Activated naive CD8-positive, alpha-beta T cell treated with anti-CD3 and anti-CD28 coated beads, Interleukin-2, amount 50 U/mL, for 24 hours (primary cell): ENCODE measurements at places on chromosomes 7 and 10.

- H3K27me3 ChIP-seq, result no peaks in the 10 kb centered on the region
- H3K27ac ChIP-seq, result no peak overlapping the region
- no peak for DNase-seq
- no peak overlapping the region for H3K4me3 ChIP-seq
- peaks cover 3% of the 10 kb centered on the region for H3K36me3 ChIP-seq
Observed at GRCh38 chr10:11525503-11525902, 85.9 kb downstream of the USP6NL start.

GRCh38 chr10:11906714-11907113 lies 83.6 kb downstream of the PROSER2 start:
- no peaks in the 10 kb centered on the region for H3K27me3 ChIP-seq
- peaks cover 2% of the 10 kb centered on the region for H3K4me1 ChIP-seq
- no peak overlapping the region for H3K27ac ChIP-seq
- no peak overlapping the region for H3K4me3 ChIP-seq

DNA sequence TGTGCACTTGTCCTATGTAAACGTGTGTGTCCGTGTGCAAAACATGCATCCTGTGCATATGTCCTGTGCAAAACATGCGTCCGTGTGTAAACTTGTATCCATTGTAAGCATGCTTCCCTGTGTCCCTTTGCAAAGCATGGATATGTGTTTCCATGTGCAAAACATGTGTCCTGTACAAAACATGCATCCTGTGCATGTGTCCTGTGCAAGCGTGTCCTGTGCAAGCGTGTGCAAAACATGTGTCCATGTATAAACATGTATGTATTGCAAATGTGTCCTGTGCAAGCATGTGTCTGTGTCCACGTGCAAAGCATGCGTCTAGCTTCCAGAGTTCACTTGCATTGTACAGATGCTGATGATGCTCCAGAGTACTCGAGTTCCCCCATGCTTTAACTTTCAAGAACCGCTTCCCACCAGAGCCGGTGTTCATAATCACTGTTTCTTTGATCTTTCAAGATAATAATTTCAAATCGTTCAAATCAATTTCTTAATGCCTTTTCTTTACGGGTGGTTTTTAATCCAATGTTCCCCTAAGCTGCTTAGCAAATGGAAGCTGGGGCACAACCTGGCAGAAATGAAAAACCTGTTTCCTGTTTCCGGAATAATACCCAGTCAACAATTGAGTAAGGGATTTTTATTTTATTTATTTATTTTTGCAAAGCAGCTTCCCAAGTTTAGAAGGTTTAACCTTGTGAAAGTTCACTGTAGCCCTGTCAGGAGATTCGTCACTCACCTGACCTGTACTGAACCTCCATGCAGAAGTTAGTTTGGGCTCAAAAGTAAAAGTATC lies 641 bp upstream of the ASB13 start:
- H3K4me1 ChIP-seq, result peaks cover 15% of the 10 kb centered on the region
- H3K4me3 ChIP-seq, result peak overlapping the region; percentile 85
- no peaks in the 10 kb centered on the region for H3K36me3 ChIP-seq
- no peak for DNase-seq

- H3K4me1 ChIP-seq, result peaks cover 5% of the 10 kb centered on the region
- H3K36me3 ChIP-seq, result no peaks in the 10 kb centered on the region
- peaks cover 9% of the 10 kb centered on the region for H3K27me3 ChIP-seq
- no peak overlapping the region for H3K4me3 ChIP-seq
- no peak for DNase-seq
- H3K27ac ChIP-seq, result no peak overlapping the region
Observed at GRCh38 chr7:137768366-137768765, 78.4 kb downstream of the DGKI start.

- H3K27me3 ChIP-seq, result no peaks in the 10 kb centered on the region
- DNase-seq, result peak; percentile 12
- no peaks in the 10 kb centered on the region for H3K4me1 ChIP-seq
Observed at GRCh38 chr10:112565434-112566053, 118.5 kb downstream of the VTI1A start.

GRCh38 chr7:55019191-55019690 lies 424 bp downstream of the EGFR start:
- DNase-seq, result no peak
- peaks cover 52% of the 10 kb centered on the region for H3K27me3 ChIP-seq
- no peaks in the 10 kb centered on the region for H3K36me3 ChIP-seq
- no peaks in the 10 kb centered on the region for H3K4me1 ChIP-seq
- H3K4me3 ChIP-seq, result no peak overlapping the region

DNA sequence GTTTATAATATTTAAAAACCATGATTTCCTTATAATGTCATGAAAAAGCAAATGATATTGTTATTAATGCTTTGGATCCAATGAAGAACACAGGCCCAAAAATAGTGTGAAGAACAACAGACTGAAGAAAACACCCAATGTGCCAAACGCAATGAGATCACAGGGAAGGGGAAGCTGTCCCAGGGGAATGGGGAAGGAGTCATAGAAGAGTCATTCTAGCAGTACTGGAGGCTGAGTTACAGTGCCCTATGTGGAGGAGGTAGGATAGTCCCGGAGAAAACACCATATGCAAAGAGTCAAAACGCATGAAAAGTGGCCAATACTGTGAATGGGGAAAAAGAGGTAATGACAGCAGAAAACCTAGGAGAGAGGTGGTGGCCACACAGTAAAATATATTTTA lies 50.9 kb downstream of the TPK1 start:
- no peak overlapping the region for H3K27ac ChIP-seq
- H3K36me3 ChIP-seq, result no peaks in the 10 kb centered on the region
- no peak for DNase-seq
- H3K4me1 ChIP-seq, result peaks cover 9% of the 10 kb centered on the region
- H3K4me3 ChIP-seq, result no peak overlapping the region
- no peaks in the 10 kb centered on the region for H3K27me3 ChIP-seq

GRCh38 chr10:114711869-114712250 lies 53.8 kb upstream of the ABLIM1 start:
- no peaks in the 10 kb centered on the region for H3K4me1 ChIP-seq
- no peaks in the 10 kb centered on the region for H3K36me3 ChIP-seq
- H3K27ac ChIP-seq, result no peak overlapping the region
- DNase-seq, result no peak
- peaks cover 17% of the 10 kb centered on the region for H3K27me3 ChIP-seq

DNA sequence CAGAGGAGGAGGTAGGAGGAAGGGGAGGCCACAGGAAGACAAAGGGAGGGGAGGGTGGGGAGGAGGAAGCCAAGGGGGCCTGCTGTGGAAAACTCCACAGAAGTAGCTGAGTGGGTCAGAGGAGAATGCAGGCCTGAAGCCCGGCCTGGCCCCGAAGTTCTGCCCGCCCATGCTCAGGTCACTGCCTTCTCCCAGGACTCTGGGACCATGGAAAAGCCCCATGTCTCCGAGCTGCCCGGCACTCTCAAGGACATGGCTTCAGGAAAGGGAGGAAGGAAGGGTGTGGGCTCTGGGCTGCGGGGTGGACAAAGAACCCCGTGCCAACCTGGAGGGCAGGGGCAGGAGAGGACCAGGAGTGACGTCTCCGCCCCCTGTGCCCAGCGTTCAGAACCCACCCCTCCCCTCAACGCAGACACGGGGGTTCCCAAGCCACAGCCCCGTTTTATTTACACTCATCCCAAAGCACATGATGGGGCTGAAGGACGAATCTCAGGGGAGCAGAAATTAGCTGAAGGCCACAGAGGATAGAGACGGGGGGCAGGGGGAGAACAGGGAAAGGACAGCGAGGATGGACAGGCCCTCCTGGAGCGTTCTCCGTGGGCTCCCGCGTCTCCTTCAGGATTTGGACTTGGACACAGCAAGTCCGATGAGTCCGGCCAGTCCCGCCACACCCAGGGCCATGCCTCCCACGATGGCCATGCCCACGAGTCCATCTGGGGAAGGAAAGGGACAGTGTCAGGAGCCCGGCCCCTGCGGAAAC lies 1.8 kb upstream of the CLDN15 start:
- peaks cover 17% of the 10 kb centered on the region for H3K4me1 ChIP-seq
- no peak for DNase-seq
- no peak overlapping the region for H3K4me3 ChIP-seq
- no peak overlapping the region for H3K27ac ChIP-seq

GRCh38 chr7:80216996-80217842 lies 82.6 kb downstream of the GNAI1 start:
- H3K4me1 ChIP-seq, result peaks cover 11% of the 10 kb centered on the region
- H3K27me3 ChIP-seq, result peaks cover 2% of the 10 kb centered on the region
- no peak overlapping the region for H3K4me3 ChIP-seq
- peaks cover 4% of the 10 kb centered on the region for H3K36me3 ChIP-seq
- H3K27ac ChIP-seq, result no peak overlapping the region
- DNase-seq, result no peak

DNA sequence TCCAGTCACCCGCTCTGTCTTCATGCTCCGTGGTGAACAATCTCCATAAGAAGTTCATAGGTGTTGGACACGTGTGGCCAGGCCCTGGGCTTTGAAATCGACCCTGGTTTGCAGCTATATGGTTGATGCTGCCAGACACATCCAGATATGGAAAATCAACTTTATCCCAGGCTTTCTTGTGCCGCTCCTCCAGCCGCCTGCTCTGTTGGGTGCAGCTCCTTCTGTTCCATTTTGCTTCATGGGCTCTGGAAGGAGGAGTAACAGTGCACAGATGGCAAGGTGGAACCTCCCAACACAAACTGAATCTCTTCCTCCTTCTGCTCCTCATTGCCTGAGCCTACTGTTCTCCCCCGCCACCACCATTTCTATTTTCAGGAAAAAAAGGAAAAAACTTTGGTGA lies 44.7 kb downstream of the THNSL1 start:
- no peak overlapping the region for H3K27ac ChIP-seq
- no peak for DNase-seq
- H3K27me3 ChIP-seq, result peaks cover 2% of the 10 kb centered on the region
- peaks cover 24% of the 10 kb centered on the region for H3K4me1 ChIP-seq

GRCh38 chr10:130180416-130180815 lies 44.2 kb downstream of the GLRX3 start:
- no peak for DNase-seq
- H3K36me3 ChIP-seq, result peaks cover 35% of the 10 kb centered on the region
- H3K4me3 ChIP-seq, result no peak overlapping the region
- H3K4me1 ChIP-seq, result peaks cover 10% of the 10 kb centered on the region

DNA sequence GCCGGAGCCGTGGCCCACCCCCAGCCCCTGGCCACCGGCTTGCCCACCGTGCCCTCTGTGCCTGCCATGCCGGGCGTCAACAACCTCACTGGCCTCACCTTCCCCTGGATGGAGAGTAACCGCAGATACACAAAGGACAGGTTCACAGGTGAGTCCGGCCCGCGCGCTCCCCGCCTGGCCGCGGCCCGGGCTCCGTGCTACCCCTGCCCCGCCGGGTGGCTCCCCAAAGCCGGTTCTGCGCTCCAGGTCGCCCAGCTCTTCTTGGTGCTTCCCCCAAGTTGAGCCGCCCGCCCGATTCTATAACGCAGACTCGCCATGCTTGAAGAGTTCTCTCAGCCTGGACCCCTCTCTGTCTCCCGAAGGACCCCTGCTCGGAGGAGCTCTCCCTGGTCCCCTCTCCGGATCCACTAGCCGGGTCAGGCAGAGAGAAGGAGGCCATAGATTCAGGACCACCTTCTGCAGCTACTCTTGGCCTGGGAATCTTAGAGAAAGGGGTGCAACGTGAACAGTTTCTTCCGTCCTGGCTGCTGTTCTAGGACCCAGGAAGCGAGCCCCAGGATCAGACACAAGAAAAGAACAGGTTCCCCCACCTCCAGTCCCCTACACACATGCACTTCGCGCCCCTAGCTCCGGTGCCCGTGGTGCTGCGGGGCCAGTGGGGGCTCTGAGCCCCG lies 999 bp downstream of the TLX1 start:
- H3K27ac ChIP-seq, result no peak overlapping the region
- no peaks in the 10 kb centered on the region for H3K36me3 ChIP-seq
- peak overlapping the region; percentile 6 for H3K4me3 ChIP-seq
- peaks cover 36% of the 10 kb centered on the region for H3K4me1 ChIP-seq
- peaks cover 84% of the 10 kb centered on the region for H3K27me3 ChIP-seq
- DNase-seq, result no peak

- peaks cover 3% of the 10 kb centered on the region for H3K27me3 ChIP-seq
- no peaks in the 10 kb centered on the region for H3K4me1 ChIP-seq
- no peak overlapping the region for H3K27ac ChIP-seq
- no peak overlapping the region for H3K4me3 ChIP-seq
- H3K36me3 ChIP-seq, result no peaks in the 10 kb centered on the region
- DNase-seq, result no peak
Observed at GRCh38 chr10:34181553-34182300, 633.4 kb downstream of the PARD3 start.

DNA sequence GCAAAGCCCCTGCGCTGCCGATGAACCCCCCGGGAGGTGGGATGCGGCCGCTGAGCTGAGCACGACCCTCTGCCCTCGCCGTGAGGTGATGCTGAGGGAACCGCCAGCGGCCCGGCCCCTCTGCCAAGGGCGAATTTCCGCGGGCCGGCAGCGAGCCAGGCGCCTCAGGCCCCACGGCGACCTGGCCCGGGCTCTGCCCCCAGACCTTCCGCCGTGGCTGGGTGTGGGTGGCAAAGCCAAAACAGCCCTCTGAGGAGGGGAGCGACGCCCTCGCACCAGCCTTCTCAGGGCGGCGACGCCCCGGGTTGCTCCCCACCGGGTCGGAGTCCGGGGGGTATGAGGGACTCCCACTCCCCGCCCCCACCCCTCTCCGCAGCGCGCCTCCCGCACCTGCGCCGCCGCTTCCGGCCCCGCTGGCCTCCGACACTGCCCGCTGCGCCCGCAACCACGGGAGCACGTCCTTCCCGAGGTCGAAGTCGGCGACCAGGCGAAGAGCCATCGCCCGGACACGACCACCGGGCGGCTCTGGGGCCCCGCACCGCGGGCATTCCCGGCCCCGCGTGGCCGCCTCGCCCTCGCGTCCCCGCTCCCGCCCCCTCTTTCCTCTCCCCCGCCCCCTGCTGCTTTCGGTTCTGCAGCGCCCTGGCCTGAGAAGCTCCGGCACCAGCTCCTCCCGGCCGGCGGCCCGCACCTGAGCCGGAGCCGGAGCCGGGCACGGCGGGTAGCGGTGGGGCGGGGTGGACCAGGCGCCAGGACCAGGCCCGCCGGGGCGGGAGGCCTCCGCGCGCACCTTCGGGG lies at the start of gene GSAP:
GSAP (minus strand) TSS at position 527 of the 798 bp plus-strand sequence; CDS start at position 499, 28 bp downstream.
- peak within 1 kb of the TSS; percentile 65 for H3K4me3 ChIP-seq
- DNase-seq, result peak; percentile 53
- peaks cover 2% of the 10 kb centered on the region for H3K27me3 ChIP-seq
- peaks cover 51% of the 10 kb centered on the region for H3K4me1 ChIP-seq

- H3K4me1 ChIP-seq, result no peaks in the 10 kb centered on the region
- no peak for DNase-seq
- no peak overlapping the region for H3K27ac ChIP-seq
- H3K4me3 ChIP-seq, result no peak overlapping the region
- peaks cover 14% of the 10 kb centered on the region for H3K27me3 ChIP-seq
Observed at GRCh38 chr7:156515911-156516790, 124.4 kb upstream of the RNF32 start.

GRCh38 chr7:79652619-79653018 lies 199.2 kb upstream of the MAGI2 start:
- no peaks in the 10 kb centered on the region for H3K36me3 ChIP-seq
- no peaks in the 10 kb centered on the region for H3K4me1 ChIP-seq
- no peak overlapping the region for H3K4me3 ChIP-seq
- H3K27ac ChIP-seq, result no peak overlapping the region
- no peak for DNase-seq
- no peaks in the 10 kb centered on the region for H3K27me3 ChIP-seq
